ENCODE measurements at places on chromosomes 6 and 20.

GRCh38 chr6:83442752-83443151, 11.9 kb upstream of the ME1 start:
- no peak for DNase-seq

DNA sequence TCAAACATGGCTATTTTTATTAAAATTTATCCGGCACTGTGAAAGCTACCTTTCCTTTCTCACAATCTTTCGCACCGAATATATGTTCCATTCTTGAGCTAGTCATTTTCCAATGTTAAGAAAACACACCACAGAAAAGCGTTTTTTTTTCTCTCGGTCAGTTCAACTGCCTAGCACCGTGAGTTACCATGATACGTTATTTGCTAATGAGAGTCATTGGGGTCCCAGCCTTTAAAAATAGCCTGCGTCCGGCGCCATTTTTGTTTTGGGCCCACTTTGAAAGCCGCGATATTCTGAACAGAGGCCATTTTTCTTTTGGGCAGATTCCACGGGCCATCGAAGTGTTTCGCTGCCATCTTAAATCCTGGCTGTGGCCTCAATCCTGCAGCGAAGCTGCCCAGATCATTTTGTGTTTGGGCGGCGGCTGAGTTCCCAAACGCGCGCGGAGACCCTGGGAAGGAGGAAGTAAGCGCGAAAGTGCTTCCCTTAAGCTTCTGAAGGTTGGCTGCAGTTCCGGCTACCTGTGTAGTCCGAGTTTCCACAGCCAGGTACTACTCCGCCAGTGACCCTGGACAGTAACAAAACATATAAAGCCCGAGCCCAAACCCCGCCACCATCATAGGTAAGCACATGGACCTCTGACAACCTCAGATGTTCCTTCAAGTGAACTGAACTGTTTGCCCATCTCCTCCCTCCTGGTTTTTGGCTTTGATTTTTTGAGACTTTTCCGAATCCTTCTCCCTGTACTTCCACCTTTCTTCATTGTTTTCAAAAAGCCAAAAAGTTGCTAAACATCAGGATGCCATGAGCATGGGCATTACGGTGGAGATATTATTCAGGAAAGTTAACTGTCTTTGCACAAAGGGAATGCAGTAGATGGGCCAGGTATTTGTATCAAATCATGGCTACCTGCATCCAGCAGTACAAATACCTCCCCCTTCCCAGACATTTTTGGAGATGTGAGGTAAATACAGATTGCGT, at the start of gene SLX4IP:
Gene SLX4IP, plus strand, starts transcription at position 474 of the 981 bp plus-strand sequence. CDS start 22,900 bp downstream, outside the sequence.
- peak; percentile 94 for DNase-seq

DNA sequence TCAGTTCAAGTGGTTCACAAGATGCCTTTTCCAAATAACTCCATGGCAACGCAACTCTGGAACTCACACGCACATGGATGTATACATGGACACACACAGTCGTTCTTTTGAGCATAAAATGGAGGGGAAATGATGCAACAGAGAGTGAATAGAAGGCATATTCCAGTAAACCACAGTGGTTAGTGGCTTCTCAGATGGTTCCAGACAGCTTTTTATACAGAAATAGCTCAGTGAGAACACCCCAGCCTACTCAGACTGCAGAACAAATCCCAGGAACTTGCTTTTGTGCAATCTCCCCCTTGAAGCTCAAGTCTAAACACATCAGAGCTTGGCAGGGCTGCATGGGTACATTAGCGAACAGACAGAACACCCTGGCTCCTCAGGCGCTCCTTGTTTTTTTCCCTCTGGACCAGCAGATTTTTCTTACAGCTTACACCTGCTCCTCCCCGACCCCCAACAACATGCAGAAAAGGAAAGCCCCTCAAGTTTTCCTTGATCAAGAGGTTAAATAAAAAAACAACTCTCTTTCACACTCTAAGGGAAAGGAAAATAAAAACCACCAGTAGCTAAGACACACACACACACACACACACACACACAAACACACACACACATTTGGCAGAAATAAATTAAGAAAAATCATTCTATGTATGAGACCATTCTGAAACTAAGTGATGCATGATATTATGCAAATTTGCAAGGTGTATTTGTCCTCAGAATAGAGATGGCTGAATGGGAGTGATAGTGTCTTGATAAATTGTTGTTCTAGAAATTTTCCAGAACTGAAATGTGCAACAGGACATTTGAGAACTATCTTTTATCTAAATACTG, 51.2 kb upstream of the RANBP9 start:
- no peak for DNase-seq

DNA sequence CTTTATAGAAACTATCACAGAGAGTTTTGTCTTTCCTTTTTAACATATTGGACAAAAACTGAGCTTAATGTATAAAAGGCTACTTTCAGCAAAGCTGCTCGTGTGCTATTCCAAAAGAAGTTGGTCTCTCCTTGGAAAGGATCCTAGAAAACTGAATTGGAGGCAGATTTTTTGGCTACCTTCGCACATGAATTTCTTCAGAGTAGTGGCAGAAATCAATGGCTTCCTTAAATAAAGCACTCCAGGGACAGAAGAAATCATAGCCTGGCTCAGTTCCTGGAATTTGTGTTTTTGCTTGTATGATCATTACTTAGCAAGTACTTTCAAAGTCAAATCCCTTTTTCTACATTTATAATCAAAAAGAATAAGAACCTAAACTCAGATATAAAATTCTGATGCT, 780.3 kb downstream of the PHF3 start:
- DNase-seq, result no peak

DNA sequence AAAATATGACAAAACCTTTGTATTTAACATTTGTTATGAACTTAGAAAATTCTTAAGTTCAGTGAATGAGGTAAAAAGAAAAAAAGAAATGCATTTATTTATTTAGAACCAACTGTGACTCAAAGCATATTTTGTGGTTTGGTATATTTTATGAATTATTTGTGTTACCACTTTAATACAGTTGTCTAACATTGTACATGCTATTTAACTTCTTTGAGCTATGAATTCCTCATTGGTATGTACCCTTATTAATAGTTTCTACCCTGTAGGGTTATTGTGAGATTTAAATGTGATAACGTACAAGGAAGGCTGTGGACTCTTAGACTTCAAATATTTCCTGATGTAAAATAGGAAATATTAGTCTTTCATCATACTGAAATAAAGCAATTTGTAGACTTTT, 162.6 kb downstream of the MMUT start:
- no peak for DNase-seq

DNA sequence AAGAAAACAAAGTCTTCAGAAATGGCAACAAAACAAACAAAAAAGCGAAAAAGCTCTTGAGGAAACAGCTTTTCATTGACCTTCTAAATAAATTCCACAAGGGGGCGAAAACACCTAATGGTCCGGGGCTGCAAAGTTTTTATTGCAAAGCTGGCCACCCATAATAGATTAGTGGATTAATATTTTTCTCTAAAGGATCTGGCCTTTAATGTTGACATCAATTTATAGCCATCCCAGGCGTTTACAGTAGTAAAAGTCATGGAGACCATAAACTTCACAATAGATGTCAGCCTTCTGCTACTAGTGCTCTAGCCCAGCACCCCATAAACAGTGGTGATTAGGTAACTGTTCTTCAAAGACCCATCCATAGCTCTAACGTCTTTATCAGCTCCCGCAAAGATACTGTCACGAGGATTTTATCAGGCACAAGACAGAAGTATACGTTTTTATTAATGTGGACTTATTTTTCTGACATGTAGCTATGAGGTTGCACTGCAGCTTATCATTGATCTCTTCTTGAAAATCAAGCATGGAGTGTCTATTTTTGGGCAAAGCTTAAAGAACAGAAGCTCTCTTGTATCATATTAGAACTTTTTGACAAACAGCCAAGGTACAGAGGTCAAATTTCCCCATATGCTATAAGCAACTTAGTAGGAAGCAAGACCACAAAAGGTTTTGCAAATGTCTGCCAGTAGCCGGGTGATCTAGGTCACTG, 4.7 kb downstream of the CITED2 start:
- DNase-seq, result no peak

DNA sequence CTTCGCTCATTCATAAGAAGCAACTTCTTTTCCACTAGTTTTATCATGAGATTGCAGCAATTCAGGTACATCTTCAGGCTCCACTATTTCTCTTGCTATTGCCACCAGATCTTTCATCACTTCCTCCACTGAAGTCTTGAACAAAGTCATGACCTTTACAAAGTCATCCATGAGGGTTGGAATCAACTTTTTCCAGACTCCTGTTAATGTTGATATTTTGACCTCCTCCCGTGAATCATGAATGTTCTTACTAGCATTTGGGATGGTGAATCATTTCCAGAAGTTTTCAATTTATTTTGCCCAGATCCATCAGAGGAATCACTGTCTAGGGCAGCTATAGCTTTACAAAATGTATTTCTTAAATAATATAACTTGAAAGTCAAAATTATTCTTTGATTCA, 1.5 kb downstream of the CENPQ start:
- DNase-seq, result no peak

- DNase-seq, result no peak
Measured at GRCh38 chr6:157762636-157763035, 60.4 kb upstream of the SNX9 start.

GRCh38 chr6:30487926-30488325, 1.4 kb upstream of the HLA-E start:
- DNase-seq, result no peak

GRCh38 chr6:4812068-4812467, 35.9 kb downstream of the CDYL start:
- DNase-seq, result no peak

DNA sequence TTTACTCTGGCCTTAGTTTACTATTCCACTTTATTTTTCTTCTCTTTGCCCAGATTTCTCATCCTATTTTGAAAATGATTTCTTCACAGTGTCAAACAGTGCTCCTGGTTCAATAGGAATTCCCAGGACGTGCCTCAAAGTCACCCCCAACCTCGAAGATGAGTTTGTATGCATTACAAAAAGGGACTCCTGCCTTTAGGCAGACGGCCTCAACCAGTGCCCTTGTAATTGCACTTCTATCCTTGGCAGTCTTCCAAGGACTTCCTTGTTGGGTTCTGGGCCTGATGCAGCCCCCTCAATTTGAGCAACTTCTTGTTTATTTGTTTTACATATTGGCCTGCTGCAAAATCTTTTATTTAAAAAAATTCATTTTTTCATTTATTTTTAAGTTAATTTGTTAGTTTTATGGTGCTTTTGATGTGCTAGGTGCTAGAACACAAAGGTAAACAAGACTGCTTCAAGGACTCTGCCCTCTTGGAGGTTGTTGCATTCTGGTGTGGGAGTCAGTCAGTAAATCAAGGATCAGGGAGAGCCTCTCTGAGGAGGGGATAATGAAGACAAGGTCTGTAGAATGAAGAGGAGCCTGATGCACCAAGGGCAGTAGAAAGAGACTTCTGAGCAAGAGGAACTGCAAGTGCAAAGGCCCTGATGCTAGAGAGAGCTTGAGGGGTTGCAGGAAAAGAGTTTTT, 181.5 kb upstream of the LAMP5 start:
- no peak for DNase-seq

GRCh38 chr6:30754631-30755030, 10.3 kb upstream of the IER3 start:
- DNase-seq, result no peak

DNA sequence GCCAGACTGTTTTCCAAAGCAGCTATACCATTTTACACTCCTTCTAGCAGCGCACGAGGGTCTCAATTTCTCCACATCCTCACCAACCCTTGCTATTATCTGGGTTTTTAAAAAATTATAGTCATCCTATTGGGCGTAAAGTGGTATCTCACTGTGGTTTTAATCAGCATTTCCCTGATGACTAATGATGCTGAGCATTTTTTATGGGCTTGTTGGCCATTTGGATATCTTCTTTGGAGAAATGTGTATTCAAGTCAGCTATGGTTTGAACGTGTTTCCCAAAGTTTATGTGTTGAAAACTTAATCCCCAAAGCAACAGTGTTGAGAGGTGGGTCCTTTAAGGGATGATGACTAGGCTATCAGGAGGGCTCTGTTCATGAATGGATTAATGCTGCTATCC, 6.7 kb downstream of the MCUR1 start:
- DNase-seq, result no peak

GRCh38 chr20:313948-314347, 11.4 kb upstream of the SOX12 start:
- no peak for DNase-seq

DNA sequence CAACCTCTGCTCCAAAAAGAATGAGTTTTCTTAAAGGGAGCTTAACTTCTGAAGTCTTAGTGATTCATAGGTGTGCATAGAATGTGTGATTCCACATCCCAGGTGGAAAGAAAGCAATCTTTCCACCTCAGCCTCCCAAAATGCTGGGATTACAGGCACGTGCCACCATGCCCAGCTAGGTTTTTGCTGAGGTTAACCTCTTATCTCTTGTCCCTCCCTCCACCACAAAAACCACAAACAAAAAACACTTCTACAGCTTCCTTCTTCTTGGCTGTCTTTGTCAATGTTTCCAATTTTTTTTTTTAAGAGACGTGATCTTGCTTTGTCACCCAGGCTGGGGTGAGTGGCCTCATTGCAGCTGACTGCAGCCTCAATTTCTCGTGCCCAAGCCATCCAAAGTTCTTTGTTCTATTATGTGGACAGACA, 8.1 kb upstream of the CSE1L start:
- DNase-seq, result no peak

DNA sequence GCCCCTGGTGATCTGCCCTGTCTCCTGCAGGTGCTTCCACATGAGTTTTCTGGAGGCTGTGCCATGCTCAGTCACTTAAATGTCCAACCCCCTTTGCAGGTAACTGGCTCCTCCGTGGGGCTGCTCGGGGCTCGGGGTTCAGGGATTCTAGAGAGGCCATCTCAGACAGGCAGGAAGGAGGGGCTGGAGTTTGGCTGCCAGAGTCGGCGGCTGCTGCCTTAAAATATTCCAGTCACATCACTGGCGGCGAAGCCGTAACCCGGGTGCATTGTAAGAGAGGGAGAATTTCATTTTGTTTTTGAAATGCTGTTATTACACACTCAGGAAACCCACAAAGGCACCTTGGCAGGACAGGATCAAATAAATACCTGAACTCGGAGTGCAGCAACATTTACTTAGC, 212.9 kb upstream of the PMEPA1 start:
- no peak for DNase-seq

- DNase-seq, result no peak
Measured at GRCh38 chr6:142265476-142265875, 36.3 kb upstream of the ADGRG6 start.

DNA sequence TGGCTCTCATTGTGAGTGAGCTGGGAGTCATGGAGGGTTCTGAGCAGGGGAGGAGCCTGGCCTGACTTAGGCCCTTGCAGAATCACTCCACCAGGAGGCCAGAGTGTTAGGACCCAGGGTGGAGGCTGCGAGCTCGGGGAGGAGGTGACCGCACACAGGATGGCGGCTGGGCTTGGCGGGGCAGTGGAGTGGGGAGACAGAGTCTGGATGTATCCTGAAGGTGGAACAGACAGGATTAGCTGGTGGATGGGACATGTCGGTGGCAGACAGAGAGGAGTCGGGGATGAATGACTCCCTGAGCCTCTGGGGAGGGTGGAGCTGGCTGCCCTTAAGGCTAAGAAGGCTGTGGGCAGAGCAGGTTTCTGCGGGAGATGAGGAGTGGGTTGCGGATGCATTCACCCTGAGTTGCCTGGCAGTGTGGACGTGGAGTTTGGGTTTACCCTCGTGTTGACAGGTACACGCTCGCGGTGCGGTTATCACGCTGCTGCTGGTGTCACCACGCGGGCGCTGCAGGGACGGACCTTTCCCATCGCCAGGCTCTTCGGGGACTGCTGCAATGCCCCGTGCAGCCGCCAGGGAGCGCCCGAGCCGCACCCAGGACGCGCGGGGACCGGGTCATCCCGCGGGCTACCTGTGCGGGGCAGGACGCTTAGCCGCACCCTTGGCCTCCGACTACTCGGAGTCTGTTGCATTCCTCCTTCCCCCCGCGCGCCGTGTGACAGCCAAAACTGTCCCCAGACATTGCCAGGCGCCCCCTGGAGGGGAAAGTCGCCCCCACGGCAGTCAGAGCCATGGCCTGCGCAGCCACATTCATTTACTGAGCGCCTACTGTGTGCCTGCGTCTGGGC, 43.0 kb upstream of the PTGIS start:
- no peak for DNase-seq

All from NCI-H2081 treated with DMSO at 0.1 percent for 48 hours (cell line).